ENCODE measurements at places on chromosomes 1 and 21. TPM values are rescaled to one million over a fixed set of nuclear protein-coding genes. Genes with fewer than 3 reads are reported as not detected.

NHLH1 gene
- 0.09 TPM for total RNA-seq

- peaks cover 4% of the 10 kb centered on the region for H3K36me3 ChIP-seq
- peaks cover 5% of the 10 kb centered on the region for H3K4me1 ChIP-seq
- H3K27me3 ChIP-seq, result peaks cover 2% of the 10 kb centered on the region
- DNase-seq, result no peak
- H3K27ac ChIP-seq, result no peak overlapping the region
- H3K4me3 ChIP-seq, result no peak overlapping the region
Observed at GRCh38 chr1:243465081-243465480, 209.2 kb downstream of the SDCCAG8 start.

DNA sequence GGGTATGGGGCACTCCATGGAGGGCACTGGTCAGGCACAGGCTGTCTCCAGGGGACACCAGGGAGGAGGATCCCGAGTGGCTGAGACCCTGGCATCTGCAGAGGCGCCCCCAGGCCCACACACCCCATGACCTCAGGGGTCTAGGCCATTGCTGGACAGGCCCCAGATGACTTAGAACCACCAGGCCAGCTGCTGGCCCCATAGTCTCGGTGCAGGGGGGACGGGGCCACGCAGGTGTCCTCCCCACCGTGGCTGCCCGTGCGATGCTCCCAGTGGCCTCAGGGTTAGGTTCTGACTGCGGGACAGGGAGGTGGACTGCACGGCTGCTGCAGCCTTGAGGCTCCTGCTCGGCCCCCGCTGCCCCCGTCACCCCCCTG, 44.0 kb downstream of the MORN1 start:
- 0 out of 2 replicates have a peak, but pooled peaks cover 6% of the 10 kb centered on the region for H3K4me1 ChIP-seq
- DNase-seq, result no peak
- no peaks in the 10 kb centered on the region for H3K36me3 ChIP-seq
- no peak overlapping the region for H3K4me3 ChIP-seq

DNA sequence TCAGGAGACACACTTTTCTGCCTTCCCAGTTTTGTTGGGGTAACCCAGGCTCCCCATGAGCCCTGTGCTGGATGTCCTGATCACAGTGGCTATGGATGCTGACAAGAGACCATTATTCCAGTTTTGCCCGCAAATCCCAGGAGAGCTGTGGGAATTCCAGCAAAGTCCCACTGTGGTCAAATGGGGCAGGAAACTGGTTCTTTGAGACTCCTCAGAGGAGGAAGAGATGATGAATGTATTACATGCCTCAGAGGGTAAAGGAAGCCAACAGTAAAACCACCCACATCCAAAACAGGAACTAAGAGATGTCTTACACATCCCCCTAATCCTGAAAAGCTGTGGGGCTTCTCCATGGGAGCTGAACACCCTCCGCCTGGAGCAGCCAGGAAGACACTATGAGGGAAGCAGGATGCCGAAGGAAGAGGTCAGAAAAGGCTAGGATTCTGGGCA, 12.8 kb upstream of the MPZL1 start:
- H3K27me3 ChIP-seq, result peaks cover 20% of the 10 kb centered on the region
- H3K36me3 ChIP-seq, result no peaks in the 10 kb centered on the region
- DNase-seq, result no peak
- H3K27ac ChIP-seq, result no peak overlapping the region

GRCh38 chr1:24713736-24714135, 31.5 kb upstream of the CLIC4 start:
- peaks cover 70% of the 10 kb centered on the region for H3K4me1 ChIP-seq
- no peak for DNase-seq
- H3K27ac ChIP-seq, result peak overlapping the region; percentile 82
- no peaks in the 10 kb centered on the region for H3K27me3 ChIP-seq
- peak overlapping the region; percentile 4 for H3K4me3 ChIP-seq
